ENCODE measurements at places on chromosomes 1 and 21.
A peak's percentile ranks its signal among the peaks of the same experiment; 100 is the strongest.

GRCh38 chr1:235663628-235664027 lies 14.0 kb upstream of the GNG4 start:
- no peak for DNase-seq

GRCh38 chr1:114715952-114716303 lies 643 bp downstream of the NRAS start:
- no peak for DNase-seq

- DNase-seq: no peak
These were observed 12.1 kb downstream of the PEAR1 start for GRCh38 chr1:156905651-156906050.

DNA sequence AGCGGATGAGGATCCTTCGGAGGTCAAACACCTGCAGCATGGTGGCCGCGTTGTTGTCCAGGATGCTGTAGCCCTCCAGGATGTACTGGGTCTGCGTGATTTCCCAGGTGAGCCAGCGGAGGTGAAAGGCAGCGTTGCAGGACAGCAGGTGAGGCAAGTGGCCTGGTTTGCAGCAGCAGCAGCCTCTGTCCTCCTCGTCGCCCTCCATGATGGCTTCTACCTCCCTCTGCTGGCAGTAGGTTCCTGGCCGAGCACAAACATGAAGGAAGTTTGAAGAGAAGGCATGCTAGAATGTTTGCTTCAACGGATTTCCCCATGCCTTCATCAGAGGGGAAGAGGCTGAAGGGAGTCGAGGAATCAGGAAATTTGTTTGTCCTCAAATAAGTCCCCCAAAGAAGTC lies 74.7 kb downstream of the NTPCR start:
- peak; percentile 30 for DNase-seq

- no peak for DNase-seq
These were observed 40.1 kb downstream of the TMEM200B start for GRCh38 chr1:29083317-29084195.

DNA sequence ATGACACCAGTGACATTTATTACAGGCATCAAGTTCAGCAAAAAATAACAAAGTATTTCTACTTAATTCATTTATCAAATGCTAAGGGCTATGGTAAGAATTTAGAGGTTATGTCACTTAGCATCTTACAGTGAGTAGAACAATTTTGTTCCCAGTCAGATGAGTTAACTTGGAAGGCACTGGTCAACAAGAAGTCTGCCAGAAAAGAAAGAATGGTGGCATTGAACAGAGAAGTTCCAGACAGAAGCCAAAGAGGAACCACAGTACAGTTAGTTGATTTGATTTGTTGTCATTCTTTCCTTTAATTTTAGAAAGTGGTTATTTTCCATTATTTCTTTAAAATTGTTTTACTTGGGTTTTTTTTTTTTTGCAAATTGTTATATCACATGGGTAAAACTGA lies 232.2 kb upstream of the PKN2 start:
- no peak for DNase-seq

DNA sequence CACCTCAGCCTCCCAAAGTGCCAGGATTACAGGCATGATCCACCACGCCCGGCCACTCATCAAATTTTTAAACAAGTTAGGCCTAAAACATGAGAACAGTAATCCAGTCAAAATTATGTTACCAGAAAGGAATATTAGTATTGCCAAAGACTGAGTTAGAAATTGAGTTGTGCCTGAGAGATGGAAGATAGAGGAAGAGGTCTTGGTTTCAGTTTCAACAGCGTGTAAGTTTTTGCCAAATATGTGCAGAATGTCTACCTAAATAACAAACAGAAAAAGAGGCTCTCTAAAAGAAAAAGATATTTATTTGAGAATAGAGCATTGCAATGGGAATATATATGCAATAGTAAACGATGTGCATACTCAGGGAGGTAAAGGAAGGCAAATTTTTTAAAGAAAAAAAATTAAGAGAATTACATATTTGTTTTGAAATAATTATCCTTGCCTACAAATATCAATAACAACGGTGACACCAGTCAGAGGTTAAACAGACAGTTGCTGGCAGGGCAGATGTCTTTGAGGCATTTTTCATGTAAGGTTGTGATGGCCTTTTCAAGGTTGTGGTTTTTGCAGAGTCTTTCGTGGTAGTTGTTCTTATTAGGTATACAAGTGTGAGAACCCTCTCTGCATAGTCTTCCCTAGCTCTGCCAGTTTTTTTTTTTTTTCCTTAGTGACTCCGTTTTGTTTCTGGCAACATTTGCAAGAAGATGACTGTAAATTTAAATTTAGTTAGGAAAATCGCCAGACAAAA lies 2.2 kb upstream of the CD1B start:
- no peak for DNase-seq

GRCh38 chr1:8276173-8276914 lies 41.6 kb upstream of the SLC45A1 start:
- DNase-seq: no peak

GRCh38 chr21:40074198-40074597 lies 207.0 kb downstream of the PCP4 start:
- no peak for DNase-seq

DNA sequence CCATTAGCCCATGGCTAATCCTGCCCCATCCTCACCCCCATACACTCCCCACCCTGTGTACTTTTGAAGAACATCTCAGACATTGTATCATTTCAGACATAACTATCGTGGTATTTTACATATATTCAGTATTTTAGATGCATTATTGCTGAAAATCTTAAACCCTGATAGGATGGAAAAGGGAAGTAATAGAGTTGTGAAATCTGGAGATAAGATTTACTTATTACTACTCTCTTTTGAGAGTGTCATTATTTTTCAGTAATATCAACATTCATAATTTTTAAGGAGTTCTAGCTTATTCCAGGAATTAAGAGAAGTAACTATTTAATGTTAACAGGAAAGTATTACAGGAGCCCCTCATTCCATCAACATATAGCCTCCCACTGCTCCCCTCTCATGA lies 34.4 kb downstream of the ADCY10 start:
- DNase-seq: no peak

- DNase-seq: no peak
These were observed 5.2 kb upstream of the BCAS2 start for GRCh38 chr1:114586513-114587047.

DNA sequence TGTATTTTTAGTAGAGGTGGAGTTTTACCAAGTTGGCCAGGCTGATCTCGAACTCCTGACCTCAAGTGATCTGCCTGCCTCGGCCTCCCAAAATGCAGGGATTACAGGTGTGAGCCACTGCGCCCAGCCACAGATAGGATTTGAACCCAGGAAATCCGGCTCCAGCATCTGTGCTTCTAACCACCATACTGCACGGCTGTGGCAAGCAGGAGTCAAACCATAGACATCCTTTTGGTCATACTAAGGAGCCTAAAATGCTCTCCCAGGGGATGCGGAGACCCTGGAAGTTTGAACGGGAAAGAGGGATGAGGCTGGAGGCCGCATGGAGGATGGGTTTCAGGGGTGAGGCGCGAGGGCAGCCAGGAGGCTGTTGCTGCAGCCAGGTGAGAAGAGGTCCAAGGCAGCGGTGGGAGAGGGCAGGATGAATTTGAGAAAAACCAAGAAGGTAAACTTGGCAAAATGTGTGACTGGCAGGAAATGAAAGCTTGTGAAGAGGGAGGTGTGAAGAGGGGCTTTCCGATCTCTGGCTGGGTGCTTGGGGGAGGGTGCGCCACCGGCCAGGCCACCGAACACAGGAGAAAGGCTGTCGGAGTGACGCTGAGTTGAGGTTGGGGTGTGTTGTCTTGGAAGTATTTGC lies 24.0 kb upstream of the CDK18 start:
- peak; percentile 81 for DNase-seq

DNA sequence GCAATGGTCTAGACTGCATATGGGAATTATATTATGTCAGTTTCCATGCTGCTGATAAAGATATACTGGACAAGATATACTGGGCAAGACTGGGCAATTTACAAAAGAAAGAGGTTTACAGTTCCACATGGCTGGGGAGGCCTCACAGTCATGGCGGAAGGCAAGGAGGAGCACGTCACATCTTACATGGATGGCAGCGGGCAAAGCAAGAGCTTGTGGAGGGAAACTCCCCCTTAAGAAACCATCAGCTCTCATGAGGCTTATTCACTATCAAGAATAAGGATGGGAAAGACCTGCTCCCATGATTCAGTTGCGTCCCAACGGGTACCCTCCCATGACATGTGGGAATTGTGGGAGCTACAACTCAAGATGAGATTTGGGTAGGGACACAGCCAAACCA lies 21.2 kb downstream of the CCT8 start:
- DNase-seq: no peak

DNA sequence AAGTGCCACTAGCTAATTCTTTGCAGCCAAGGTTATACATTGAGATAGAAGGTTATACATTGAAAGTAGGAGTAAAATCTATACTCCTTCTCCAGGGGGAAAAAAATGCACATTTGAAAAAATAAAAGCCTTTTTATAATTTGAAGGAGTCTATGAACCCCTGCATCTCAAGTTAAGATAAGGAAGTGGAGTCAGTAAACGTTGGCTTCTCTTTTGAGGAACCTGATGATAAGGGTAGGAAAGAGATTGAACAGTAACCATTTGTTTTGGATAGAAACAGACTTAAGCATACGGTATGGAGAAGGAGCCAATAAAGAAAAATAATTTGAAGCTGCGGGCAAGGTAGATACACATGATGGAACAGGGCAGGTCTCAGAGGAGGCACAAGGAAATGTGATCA lies 64.1 kb downstream of the RPAP2 start:
- no peak for DNase-seq

GRCh38 chr1:193069748-193070385 lies 10.5 kb downstream of the RO60 start:
- DNase-seq: no peak

DNA sequence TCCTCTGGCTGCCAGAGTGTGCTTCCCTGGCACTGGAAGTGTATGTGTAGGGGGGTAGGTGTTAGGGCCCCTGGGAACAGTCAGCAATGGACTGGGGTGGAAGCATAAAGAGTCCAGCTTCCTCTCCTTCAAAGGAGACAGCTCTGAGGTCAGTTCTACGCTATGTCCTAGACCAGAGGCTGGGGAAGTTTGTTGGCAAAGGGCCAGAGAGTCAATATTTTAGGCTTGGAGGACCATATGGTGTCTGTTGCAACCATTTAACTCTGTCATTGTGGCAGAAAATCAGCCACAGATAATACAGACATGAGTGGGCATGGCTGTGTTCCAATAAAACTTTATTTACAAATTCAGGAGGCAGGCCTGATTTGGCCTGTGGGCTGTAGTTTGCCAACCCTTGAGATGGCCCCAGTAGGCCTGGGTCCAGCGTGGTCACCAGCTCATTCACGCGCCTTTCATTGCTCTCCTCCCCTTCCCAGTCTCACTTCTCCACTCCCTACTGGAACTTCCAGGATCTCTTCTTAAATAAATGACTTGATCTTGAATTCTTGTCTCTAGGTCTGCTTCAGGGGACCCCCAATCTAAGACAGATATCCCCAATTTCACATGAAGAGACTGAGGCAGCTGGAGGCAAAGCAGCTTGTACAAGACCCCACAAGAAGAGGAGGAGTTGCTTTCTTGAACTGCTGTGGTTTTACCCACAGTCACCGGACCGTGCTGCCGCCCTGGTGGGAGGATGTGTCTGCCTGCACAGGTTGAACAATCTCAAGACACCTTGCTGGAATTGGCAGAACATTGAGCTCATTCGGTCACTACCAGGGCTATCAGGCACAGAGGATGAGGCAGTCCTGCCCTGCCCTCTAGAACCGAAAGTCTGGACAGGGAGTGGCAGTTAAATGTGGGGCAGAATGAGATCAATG lies 162.4 kb upstream of the POU3F1 start:
- DNase-seq: peak; percentile 37

GRCh38 chr21:26865857-26866256 lies 20.6 kb upstream of the ADAMTS1 start:
- no peak for DNase-seq

DNA sequence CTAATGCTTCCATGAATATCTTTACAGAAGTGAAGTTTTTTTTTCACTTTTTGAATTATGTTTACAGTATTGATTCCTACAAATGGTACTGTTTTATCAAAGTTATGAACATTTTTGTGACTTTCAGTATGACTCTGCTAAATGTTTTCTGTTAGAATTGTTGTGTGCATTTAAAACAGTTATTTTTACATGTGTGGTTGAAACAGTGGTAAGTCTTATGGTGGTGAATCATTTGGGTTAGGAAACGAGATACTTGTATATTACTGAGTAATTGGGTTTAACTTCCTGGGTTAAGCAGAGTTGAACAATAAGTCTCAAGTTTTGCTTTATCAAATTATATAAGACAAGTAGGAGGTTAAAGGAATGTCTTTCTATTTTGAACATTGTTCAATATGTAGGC lies 66.8 kb downstream of the VPS13D start:
- DNase-seq: peak; percentile 27

All from GM10248 (cell line).